ENCODE measurements at places on chromosomes 12 and 14.

DNA sequence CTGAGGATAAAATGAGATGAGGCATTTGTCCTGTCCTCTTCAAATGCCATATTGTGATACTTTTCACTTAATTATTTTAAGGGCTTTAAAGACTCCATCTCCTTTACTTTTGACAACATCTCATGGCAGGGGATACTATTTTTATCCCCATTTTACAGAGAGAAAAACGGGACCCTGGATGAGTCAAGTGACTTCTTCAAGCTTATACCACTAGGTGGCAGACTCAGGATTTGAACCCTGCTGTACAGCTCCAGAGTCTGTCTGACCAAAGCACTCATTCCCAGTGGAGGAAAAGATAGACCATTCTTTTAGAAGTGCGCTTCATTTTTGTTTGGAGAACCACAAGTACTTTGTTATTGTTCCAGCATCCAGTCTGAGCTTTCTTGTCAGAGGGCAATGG is 1.7 kb upstream of the SMOC1 start:
- peak; percentile 33 for DNase-seq

DNA sequence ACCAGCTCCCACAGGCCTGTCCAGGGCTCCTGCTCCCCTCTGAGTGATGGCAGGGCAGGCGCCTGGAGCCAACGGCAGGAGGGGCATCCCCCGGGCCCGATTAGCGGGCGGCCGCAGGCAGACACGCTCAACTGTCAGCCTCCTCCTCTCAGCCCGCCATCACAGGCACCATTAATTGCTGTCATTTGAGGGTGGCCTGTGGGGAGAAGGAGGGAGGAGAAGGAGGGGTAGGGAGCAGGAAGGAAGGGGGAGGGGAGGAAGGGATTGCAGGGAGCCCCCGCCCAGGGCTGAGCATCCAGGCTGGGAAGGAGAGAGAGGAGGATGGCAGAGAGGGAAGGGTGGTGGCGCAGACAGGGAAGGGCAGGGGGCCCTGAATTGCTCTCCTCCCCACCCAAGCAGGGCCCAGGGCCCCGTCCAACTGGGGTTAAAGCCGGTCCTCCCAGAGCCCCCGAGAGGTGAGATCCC is 36.1 kb downstream of the NCOR2 start:
- DNase-seq, result no peak

GRCh38 chr12:68981516-68981915 is 48.5 kb upstream of the CPM start:
- no peak for DNase-seq

DNA sequence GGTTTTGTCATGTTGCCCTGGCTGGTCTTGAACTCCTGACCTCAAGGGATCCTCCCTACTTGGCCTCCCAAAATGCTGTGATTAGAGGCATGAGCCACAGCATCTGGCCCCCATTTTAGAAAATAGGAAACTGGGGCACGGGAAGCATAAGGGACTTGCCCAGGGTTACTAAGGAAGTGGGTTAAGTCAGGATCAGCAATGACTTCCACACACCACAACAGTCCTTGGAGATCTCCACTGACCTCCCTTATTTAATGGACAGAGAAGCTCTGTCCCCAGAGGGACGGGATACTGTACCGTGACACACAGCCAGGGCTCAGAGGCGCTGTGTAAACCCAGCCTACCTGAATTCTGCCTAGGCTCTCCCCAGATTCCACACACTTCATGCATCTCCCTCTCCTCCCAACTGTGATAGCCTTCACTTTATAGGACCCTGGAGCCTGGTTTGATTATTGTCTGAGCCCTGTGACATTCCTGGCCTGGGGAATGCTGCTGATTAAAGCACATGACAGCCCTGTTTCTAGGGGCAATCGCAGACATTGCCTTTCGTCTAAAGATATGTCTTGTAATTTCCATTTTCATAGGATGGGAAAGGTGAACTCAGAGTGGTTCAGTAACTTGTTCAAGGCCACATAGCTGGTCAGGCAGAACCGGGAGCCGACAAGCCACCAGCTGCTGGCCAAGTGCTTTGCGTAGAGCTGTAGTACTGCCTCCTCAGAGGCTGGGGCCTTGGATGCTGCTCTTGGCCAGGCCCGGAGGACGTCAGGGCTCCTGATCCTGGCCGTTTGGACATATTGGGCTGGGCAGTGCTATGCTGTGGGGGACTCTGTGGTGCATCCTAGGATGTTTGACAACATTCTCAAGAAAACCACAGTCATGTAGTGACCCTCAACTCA is 20.8 kb downstream of the SERPINA1 start:
- DNase-seq, result no peak

GRCh38 chr14:104676694-104677511 is 12.5 kb upstream of the INF2 start:
- no peak for DNase-seq

- no peak for DNase-seq
These were observed 278.5 kb downstream of the ADAMTS20 start for GRCh38 chr12:43273467-43273866.

GRCh38 chr14:99862136-99862535 is 68.9 kb downstream of the EML1 start:
- no peak for DNase-seq

- DNase-seq, result no peak
These were observed 164.3 kb upstream of the PDZRN4 start for GRCh38 chr12:41023836-41024235.

- no peak for DNase-seq
These were observed 368.8 kb downstream of the TMEM121 start for GRCh38 chr14:105894978-105895881.

DNA sequence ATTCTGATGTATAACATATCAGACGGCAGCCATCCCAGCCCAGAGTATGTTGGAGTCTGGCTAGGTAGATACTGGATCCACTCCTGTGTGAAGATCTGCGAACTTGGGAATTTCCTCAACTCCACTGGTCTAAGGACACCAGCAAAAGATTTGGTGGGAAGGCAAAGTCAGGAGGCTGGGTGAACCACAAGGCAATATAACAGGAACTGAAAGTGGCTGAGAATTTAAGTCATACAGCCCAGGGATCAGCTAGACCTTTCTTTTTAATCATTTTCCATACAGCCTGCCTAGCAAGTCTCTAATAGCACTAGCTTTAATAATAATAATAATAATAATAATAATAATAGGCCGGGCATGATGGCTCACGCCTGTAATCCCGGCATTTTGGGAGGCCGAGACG is 34.8 kb downstream of the BRAP start:
- DNase-seq, result no peak

- DNase-seq, result no peak
These were observed 993.3 kb upstream of the TMEM132C start for GRCh38 chr12:127273626-127274025.

DNA sequence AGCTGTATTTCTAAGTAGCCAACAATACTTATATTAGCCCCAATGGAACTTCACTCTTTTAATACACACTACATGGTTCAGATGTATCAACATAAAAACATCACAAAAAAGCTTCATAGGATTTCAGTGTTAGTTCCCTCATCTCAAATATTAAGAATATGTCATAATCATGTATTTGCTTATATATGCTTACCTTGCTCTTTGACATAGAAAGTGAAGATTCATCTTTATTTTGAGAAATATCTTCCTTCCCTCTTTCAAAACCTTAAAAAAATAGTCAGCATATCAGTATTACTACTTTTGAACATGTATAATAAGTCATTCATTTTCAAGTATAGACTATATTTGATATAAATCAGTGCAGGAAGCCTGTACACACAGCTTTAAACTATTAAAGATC is 62.2 kb upstream of the BBS10 start:
- DNase-seq, result no peak

DNA sequence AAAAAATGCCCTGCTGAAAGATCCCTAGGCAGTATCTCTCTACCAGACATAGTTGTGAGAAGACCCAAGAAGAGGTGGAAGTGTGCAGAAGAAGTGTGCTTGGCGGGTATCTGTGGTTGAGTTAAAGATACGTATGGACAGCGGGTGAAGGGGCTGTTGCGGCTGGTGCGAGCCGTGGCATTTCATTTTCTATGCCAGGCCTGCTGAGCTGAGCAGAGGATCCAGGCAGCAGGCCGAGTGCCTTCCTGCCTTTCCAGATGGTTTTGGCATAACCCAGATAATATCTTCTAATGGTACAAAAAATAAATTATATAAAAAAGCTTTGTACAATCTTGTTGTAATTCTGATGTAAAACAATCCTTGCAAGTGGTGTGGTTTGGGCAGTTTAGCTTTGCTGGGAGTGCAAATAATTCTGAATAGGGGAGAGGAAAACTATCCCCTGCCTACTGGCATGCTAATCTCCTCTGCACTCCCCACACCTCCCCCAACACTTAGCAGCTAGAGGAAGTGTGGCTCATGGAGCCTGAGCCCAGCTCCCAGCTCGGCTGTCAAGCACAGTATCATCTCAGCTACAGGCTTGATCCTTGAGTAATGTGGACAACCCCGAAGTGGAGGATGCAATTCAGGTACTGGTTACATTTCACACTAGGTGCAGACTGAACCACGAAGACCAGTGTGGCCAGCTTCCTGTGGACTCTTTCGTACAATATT is 168.9 kb downstream of the VRK1 start:
- DNase-seq, result no peak

DNA sequence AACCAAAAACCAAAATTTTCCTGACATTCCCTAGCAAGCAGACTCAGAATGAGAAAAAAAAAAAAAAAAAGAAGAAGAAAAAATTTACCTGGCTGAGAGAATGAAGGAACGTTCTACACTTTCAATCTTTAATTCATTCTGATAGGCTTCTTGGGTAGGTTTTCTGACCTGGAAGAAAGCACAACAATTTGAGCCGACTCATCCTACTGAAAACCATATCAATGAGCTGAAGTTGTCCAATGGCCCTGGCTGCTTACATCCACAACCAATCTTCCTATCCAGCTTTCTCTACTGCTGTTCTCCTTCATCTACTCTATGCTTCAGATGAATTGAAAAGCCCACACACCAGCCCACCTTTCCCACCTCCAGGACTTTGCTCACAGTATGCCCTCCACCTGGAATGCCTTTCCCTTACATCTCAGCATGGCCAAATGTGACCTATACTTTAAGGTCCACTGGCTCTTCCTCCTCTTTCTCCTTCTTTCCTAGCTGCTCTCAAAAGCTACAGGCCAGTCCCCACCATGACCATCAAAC is 31.6 kb upstream of the NR2C1 start:
- DNase-seq, result no peak

GRCh38 chr14:32327255-32327961 is 1.7 kb upstream of the AKAP6 start:
- DNase-seq, result no peak

GRCh38 chr14:106094654-106095189 is 568.3 kb downstream of the TMEM121 start:
- DNase-seq, result no peak

- no peak for DNase-seq
These were observed 23.0 kb downstream of the ATF7 start for GRCh38 chr12:53603196-53603595.

DNA sequence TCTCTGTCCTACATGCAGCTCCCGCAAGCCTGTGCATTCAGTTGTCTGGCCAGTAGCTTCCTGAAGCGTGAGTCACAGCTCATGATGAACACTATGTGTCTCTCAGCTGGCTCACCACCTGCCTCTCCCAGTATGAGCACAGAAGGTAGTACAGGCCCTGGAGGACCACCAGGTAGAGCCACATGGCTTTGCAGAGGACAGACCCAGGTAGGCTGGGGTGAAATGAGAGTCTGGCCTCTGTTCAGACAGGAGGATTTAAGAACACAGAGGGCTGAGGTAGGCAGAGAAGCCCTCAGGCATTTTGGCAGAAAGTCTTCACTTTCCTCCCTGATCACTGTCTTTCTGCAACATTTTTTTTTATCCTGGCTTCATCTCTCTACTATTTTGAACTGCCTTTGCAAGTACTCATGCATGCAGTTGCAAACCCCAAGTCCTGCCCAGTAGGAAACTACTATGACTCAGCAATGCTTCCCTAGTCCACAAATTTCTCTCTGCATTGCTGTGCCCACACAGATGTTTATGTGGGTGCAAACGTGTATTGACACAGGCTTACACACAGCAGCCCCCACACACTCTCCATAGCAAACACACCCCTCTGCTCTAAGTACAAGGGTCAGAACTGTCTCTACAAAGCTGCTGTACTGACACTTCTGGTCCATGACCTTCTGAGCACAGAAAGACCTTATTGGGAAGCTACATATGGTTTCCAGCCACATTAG is 7.2 kb upstream of the SDR9C7 start:
- no peak for DNase-seq

- DNase-seq, result peak; percentile 54
These were observed 29.0 kb downstream of the SERPINA11 start for GRCh38 chr14:94423453-94424056.

DNA sequence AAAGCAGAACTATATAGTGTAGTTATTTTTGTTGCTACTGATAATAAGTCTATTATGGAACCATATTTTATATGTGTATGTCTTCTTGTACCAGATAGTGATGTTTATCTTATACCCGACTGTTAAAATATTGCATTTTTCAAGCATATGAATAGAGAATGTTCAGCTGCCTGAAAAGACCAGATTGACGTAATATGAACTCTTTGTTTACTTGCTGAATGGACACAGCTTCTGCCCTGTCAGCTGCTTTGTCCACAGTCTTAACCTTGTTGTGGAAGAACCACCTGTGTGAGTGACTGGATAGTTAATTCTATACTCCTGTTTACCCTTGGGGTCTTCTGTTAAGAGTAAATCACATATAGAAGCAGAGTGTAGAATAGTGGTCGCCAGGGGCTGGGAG is 109.3 kb downstream of the LGR5 start:
- DNase-seq, result no peak

GRCh38 chr12:25382311-25383106 is 131.8 kb upstream of the KRAS start:
- no peak for DNase-seq

- DNase-seq, result peak; percentile 94
These were observed 97.6 kb downstream of the TGFB3 start for GRCh38 chr14:75884198-75884611.

- no peak for DNase-seq
These were observed 166.6 kb downstream of the KTN1 start for GRCh38 chr14:55746558-55746957.

- DNase-seq, result no peak
These were observed 24.9 kb downstream of the SNRNP35 start for GRCh38 chr12:123482876-123483275.

DNA sequence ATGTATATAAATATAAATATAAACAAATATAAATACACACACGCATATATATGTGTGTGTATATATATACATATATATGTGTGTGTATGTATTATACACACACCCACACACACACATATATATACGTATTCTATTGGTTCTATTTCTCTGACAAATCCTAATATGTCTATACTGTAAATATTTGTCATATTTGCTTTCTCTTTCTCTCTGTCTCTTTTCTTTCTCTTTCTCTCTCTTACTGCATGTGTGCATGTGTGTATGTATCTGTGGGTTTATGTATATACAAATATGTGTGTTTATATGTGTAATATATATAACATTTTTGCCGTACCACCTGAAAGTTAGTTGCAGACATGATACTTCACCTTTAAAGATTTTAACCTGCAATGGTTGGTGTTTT is 174.2 kb upstream of the PLEKHG7 start:
- no peak for DNase-seq

- DNase-seq, result peak; percentile 11
These were observed 368.6 kb downstream of the DAD1 start for GRCh38 chr14:22220427-22220826.

GRCh38 chr12:105445249-105445648 is 114.8 kb downstream of the C12orf75 start:
- no peak for DNase-seq

GRCh38 chr12:52790427-52791270 is 5.3 kb downstream of the KRT3 start:
- DNase-seq, result no peak

GRCh38 chr14:56949828-56950227 is 139.5 kb upstream of the OTX2 start:
- no peak for DNase-seq
